NCI-H1105 (cell line): ENCODE measurements at places on chromosomes 5 and 9.
A peak's percentile ranks its signal among the peaks of the same experiment; 100 is the strongest.

GRCh38 chr5:75148051-75148450 lies 88.6 kb downstream of the ANKRD31 start:
- DNase-seq = no peak

DNA sequence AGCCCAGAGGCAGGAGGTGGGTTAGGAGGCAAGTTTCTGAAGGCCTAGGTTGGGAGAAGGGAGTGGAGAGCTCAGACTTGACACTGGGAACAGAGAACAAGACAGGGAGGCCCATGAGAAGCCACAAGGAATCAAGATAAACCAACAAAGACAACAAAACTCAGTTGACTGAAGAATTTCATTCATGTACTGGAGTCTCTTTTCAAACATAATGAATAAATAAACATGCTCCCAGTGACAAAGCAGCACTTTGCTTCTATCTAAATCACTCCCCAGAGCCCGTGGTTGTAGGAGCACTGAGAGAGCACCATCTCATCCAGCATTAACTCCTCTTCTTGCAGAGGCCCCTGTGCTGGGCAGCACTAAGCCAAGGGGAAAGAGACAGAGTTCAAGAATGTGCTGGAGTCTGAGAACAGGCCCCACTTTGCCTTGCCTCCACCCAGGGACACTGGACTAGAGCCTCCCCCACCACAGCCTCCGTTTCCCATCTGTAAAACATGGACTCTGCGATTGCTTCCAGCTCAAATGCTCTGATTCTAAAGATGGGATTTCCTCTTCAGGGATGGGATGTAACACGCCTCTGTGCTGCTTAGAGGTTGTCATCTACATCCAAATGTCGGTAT lies 282.0 kb downstream of the SPOCK1 start:
- DNase-seq = no peak

DNA sequence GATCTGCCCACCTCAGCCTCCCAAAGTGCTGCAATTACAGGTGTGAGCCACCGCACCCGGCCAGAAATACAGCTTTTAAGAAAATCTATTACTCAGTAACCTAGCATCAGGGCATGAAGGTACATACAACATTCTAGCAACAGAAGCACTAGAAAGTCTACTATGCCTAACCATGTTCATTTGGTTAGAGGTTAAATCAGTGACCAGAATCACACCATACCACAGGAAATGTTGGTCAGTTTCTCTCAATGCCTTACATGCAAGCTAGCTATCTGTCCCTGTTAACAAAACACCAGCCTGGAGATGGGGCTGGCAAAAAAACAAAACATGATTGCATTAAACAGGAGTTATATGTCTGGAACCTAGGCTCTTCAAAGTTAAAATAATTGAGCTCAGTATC lies 104.1 kb downstream of the STRBP start:
- no peak for DNase-seq

DNA sequence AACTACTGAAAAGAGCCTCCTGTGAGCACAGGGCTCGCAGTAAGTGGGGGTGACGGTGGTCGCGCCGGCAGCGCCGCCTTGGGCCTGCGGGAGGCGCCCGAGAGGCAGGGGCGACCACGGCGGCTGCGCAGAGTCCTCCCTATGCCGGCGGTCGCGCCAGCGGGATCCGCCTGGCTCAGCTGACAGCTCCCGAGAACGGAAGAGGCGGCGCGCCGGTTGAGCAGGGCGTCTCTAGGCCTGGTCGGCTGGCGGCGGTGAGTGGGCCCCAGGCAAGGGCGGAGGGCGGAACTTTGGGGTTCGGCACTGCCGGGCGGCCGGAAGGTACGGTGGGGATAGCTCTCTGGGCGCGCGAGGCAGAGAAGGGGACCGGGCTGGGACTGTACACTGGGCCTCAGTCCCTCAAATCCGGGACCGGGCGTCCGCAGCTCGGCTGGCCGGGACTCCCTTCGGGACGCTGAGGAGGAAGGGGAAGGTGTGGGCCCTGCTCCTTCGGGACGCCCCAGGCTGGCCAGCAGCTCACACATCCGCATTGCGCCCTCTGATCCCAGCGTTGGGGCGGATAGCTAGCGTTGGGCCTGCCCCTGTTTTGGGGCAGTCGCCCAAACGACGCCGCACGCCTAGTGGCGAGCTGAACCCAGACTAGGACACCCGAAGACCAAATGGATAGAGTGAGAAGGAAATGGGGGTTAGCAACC lies at the start of gene RNF14:
TSS of gene RNF14 (plus strand) at position 192 of the 695 bp plus-strand sequence. CDS start 4,484 bp downstream, outside the sequence.
- peak; percentile 66 for DNase-seq

DNA sequence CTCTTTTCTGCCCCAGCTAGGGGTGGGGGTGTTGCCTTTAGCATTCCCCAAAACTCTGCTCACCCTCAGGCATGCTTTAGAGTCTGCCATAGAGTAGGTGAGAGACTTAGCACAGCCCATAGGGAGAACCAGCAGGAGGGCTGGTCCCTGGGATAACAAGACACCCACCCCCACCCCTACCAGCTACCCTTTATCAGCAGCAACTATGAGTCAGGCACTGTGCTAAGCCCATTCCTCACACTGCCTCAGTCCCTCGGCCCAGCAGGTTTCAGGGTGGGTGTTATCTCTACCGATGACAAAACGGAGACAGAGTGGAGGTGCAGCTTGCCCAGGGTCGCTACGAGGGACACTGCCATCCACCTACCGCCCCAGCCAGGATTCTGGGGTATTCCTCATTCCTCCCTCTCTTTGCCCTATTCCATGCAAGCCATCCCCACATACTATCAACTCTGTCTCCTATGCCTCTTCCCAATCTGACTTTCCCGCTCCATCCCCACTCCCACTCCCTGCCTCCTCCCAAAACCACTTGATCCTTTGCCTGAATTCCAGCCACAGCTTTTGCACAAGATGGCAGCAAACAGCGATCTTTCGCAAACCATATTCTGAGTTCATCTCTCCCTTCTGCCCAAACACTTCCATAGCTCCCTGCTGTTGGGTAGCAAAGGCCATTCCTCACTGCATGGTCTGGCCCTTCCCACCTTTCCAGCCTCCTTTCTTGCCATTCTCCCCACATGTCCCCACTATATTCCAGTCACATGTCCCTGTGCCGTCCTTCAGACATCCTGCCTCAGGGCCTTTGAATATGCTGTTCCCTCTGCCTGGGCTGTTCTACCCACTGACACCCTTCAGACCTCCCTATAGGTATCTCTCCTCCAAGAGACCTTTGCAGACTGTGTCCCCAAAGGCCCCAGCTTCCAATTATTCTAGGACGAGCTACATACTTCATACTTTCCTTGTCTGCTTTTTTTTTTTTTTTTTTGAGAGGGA lies 5.1 kb downstream of the CIZ1 start:
- DNase-seq = no peak

DNA sequence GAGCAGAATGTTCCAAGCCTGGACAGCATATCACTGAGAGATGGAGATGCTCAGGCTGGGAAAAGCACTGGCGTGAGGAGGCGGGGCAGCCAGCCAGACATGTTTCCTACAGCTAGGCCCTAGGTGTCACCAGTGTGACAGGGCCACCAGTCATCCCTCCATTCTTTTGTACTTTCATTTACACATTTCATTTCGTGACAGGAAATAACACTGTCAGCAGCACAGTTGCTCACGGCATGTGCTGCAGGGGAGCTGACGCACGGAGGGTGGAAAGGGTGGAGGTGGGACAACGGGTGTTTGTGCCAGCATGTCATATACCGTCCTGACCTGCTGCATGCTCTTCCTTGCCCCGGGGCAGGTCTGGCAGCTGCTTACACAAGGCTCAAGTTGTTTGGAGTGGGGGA lies 14.8 kb upstream of the CEMIP2 start:
- no peak for DNase-seq

GRCh38 chr5:15676591-15676990 lies 176.6 kb downstream of the FBXL7 start:
- DNase-seq = no peak

GRCh38 chr9:87381746-87382145 lies 115.9 kb upstream of the DAPK1 start:
- DNase-seq = no peak
